Activated CD4-positive, alpha-beta T cell treated with anti-CD3 and anti-CD28 coated beads, Interleukin-2, amount 50 U/mL, for 48 hours (primary cell): ENCODE measurements at places on chromosomes 2 and 18.

- DNase-seq = no peak
These were observed 256.2 kb upstream of the PARD3B start for GRCh38 chr2:204289066-204289465.

- DNase-seq = no peak
These were observed 360.5 kb upstream of the PIK3C3 start for GRCh38 chr18:41594582-41594981.

DNA sequence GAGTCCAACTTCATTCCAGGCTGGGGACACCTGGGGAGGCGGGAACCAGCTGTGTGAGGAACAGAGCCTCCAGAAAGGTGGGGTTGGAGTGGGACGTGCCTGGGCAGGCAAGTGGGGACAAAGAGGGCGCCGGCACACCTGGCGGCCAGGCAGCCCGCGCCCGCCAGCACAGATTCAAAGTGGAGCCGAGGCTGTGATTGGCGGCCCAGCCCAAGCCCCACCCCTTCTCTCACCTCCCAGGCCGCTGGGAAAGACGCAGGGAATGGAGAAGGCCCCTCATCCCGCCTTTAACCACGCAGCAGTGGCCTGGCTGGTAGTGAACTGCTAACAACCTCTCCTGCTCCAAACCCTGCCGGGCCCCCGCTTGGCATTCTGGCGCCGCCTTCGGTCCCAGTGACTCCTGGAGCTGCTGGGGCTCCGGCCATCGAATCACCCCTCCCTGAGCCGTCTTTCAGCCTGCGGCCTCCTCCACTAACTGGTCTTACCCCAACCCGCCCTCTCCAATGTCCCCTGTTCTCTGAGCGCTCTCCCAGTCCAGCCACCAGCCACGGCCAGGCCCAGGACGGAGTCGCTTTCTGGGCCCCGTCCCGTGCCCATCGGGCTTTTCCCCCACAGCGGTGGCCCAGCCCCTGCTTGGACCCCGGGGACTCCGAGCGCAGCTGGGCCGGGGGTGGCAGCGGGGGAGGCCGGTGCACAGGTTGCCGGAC, 27.9 kb upstream of the PTMA start:
- DNase-seq = no peak

DNA sequence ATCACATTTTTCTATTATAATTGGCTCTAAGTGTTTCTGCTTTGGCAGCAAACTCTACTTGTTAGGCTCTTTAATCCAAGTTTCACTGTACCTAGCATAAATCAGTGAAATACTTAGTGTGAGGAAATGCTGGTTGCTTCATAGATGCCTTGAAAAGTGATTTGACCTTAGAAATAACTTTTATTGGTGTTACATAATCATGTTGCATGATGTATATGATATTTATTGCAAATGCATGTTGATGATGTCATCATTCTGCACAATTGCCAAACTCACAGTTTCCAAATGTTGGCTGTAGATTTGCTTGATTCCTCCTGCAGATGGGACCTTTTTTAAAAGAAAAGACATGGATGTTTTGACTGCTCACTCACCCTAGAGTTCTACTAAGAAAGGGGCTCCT, 137.6 kb upstream of the BCL2L11 start:
- no peak for DNase-seq

DNA sequence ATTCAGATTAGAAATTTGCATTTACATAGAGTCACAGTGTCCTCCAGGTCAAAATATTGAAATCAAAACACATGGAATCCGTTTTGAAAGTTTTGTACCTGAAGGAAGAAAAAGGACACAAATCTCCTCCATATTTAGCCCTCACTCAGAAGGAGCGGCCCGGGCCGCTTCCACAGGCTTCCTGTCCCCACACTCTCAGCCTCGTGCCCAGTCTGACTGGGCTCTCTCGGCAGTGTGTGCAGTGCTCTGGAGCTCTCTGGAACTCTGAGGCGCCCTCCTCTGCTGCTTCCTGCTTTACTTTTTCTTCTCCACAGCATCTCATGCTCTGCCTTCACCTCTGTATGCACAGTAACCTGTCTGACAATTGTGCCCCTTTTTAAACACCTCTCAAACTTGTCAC, 22.2 kb upstream of the ZFP36L2 start:
- DNase-seq = no peak

GRCh38 chr2:216031960-216032689, 18.8 kb upstream of the MREG start:
- DNase-seq = no peak

DNA sequence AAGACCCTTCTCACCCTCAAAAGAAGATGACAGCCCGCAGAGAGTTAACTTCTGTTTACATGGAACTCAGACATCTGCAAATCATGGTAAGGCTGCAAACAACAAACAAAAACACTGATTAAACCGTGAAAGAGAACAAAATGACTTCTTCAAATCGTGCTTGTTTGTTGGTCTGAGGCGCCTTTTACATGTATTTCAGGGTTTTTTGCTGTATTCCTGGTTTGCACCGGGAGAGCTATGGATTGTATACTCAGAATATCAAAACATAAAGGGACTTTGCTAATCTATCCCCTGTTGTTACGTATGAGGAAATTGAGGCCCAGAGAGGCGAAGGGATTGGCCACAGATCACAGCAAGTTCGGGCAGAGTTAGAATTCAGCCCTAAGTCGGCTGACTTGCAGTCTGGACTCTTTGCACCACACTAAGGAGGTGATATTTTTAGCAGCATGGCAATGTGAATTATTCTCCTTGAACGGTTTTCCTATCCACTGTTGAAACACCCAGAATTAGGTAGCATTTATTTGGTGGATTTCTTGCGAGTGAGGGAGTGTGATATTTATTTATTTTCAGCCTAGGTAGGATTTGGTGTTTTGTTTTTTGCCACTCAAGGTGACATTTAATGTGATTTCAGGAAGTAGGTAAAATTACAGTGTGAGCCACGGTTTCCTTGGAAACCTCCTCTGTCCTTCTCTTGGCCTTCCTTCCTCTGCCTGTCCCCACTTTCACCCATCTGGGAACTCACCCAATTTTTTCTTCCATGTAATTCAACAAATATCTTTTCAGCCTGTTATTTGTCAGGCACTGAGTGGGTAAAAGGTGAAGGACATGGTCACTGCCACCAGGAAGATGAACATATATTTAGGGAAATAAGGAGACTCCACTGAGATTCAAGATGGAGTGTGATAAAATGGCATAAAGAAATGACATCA, 980 bp upstream of the PDE6D start:
- DNase-seq = peak; percentile 9

- no peak for DNase-seq
These were observed 21.7 kb upstream of the BAZ2B start for GRCh38 chr2:159637988-159638501.

GRCh38 chr2:46202987-46203386, 94.2 kb upstream of the EPAS1 start:
- DNase-seq = no peak

DNA sequence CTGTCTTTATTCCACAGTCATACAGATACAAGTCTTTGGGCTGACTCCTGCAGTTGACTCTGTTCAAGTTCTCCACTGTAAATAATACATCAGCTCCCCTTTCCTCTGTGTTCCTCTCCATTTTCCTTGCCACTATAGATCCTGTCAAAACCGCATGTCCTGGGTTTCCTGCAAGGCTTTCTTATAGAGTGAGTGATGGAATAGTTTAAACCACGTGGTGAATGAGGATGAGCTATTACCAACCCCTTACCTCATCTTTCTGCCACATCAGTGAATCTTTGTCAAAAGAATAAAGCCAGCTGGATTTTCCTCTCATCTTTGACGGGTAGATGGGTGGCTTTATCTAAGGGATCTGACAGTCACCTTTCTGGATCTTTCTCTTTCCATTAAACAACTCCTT, 3.9 kb upstream of the GALNT14 start:
- no peak for DNase-seq

GRCh38 chr2:21646345-21646744, 522.6 kb downstream of the TDRD15 start:
- no peak for DNase-seq

DNA sequence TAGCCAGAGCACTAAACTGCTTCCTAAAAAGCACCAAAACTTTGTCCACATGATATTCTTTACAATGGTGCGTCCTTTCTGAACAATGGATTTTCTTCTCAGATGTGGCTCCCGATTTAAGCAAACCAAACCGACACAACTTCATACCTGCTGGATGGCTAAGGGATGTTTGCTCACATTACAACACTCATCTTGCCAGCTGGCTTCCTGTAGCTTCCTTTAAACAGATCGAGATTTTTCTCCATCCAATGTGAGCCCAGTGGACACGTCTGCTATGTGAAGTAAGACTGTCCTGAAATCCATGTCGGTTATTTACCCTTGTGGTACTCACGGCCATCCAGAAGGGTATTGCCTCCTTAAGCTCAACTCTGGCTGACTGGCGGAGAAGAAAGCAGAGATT, 126.5 kb downstream of the MAPK4 start:
- DNase-seq = no peak

GRCh38 chr2:196233021-196233804, 61.8 kb upstream of the STK17B start:
- no peak for DNase-seq

DNA sequence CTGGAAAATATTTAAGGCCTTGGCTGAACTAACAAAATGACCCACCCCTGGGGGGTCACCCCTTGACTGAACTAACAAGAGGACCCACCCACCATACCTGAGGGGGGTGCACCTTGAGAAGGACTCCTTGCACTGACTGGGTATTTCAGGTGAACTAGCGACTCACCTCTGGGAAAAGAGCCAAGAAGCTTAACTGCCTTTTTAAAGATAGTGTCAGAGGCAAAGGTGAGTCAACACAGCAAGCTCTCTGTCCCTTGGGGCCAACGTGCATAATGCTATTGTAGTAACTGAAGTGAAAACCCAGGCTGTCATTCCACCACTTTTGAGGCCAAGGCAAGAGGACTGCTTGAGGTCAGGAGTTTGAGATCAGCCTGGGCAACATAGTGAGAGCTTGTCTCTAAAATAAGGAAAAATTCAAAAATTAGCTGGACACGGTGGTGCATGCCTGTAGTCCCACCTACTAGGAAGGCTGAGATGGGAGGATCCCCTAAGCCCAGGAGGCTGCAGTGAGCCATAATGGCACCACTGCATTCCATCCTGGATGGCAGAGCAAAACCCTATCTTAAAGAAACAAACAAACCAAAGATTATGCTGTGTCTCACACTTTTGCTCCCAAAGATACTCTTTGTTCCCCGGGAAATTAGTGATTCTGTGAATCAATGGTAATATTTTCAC, 36.4 kb upstream of the ZCCHC2 start:
- peak; percentile 25 for DNase-seq

- DNase-seq = peak; percentile 68
These were observed 27.2 kb upstream of the PTPN2 start for GRCh38 chr18:12911025-12911928.

GRCh38 chr18:48254077-48254602, 155.0 kb downstream of the ZBTB7C start:
- no peak for DNase-seq
